ENCODE measurements at places on chromosomes 1 and 21.
A peak's percentile ranks its signal among the peaks of the same experiment; 100 is the strongest.

DNA sequence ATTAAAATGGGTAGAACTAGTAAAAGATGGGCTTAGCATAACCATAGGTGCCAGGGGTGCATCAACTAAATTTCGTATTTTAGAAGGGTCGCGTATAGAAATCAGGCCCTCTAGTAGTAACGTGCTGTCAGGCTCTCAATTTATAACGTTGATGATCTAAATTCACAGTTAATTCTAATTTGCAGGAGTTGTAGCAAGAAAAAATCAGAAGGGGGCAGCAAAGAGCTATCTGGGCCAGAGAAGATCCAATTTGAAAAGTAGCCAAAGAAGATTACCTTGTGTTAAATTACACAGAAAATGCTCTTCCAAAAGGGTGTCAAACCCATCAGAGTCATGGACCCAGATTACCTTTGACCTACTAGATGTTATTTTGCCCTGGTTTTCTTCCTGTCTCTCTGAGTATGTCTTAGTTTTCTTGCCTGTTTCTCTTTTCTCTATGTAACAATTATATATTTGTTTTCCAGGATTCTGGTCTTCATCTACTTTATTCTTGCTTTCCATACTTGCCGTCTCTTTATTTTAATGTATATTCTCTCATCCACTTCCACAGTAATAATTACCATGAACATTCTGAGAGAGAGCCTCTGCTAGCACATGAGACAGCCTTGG is 1030.9 kb downstream of the AMY1C start:
- DNase-seq: no peak

DNA sequence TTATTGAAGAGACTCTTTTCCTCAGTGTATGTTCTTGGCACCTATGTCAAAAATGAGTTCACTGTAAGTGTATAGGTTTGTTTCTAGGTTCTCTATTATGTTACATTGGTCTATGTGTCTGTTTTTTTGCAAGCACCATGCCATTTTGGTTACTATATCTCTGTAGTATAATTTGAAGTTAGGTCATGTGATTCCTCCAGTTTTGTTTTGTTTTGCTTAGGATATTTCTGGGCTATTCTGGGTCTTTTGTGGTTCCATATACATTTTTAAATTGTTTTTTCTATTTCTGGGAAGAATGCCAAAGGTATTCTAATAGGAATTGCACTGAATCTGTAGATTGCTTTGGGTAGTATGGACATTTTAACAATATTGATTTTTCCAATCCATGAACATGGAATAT is 13.2 kb downstream of the TMED5 start:
- DNase-seq: no peak

GRCh38 chr1:86423873-86424272 is at the start of gene CLCA2:
TSS of gene CLCA2 (plus strand) at chr1:86424171. CDS start at chr1:86424248, 77 bp downstream.
- no peak for DNase-seq

- DNase-seq: no peak
Measured at GRCh38 chr1:15941044-15941840, 34.7 kb downstream of the ZBTB17 start.

GRCh38 chr1:14756589-14757285 is 158.3 kb downstream of the KAZN start:
- no peak for DNase-seq

DNA sequence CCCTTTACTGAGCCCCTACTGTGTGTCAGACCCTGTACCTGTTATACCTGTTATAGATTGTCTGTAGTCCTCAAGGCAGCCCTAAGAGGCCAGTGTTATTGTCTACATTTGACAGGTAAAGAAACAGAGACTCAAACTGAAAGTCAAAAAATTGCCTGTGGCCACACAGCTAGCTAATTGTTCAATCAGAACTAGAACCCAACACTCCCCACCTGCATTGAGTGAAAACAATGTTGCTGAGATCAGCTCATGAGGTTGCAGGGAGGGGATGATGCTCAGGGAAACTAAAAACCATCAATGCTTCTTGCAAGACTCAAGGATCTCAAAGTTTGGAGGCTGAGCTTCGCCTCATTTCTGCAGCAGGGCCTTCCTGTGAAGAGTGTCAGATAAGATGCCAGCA is 109.5 kb upstream of the LMO4 start:
- DNase-seq: no peak

DNA sequence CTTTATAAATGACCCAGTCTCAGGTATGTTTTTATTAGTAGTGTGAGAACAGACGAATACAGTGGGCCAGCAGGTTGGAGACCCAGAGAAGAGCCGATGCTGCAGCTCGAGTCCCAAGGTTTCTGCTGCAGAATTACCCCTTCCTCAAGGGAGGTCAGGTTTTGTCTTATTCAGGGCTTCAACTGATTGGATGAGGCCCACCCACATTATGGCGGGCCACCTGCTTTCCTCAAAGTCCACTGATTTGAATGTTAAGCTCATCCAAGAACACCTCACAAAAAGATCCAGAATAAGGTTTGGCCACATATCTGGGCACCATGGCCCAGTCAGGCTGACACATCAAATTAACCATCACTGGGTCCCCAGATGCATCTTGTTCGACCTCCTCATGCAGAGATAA is 40.9 kb downstream of the FBXO2 start:
- no peak for DNase-seq

- no peak for DNase-seq
Measured at GRCh38 chr1:61670016-61670415, 54.9 kb downstream of the TM2D1 start.

- no peak for DNase-seq
Measured at GRCh38 chr1:69985901-69986439, 219.4 kb downstream of the LRRC40 start.

DNA sequence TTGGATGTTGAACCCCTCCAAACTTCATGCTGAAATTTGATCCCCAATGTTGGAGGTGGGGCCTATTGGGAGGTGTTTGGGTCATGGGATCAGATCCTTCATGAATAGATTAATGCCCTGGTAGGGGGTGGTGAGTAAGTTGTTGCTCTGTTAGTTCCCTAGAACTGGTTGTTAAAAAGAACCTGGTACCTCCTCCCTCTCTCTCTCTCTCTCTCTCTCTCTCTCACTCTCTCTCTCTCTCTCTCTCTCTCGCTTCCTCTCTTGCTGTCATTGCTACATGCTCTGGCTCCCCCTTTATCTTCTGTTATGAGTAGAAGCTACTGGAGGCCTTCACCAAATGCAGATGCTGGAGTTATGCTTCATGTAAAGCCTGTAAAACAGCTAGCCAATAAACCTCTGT is 498.2 kb upstream of the NR5A2 start:
- no peak for DNase-seq

- no peak for DNase-seq
Measured at GRCh38 chr1:178145605-178146004, 51.7 kb downstream of the RASAL2 start.

DNA sequence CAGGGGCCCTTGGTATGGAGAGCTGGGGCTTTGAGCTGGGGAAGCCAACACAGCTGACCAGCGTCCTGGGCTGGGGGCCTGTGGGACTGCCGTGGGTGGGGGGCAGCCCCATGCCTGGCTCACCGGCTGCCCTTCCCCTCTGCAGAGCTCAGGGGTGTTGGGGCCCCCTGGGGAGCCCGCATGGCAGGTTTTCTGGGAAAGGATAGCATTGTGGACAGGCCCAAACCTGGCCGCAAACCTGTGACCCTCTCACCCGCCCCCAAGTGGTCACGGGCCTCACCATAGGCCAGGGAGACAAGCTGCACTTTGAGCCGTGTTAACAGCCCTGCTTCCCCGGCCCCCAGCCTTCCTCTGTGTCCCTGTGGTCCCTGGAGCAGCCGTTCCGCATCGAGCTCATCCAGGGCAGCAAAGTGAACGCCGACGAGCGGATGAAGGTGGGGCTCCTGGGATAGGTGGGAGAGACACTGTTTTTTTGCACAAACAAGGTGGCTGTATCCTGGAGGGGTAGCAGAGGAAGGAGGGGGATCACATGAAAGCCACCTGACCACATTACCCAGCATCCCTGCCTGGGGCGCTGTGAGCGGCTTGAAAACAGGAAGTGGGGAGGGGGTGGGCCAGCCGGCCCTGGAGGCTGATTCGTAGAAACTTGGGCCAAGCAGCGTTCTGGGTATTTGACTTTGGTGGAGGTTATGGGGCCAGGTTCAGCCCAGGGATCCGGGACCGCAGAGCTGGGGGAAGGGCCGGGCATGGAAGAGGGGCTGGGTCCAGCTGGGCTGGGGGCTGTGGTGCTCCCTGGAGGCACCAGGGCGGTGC is 65.9 kb downstream of the PIK3CD start:
- no peak for DNase-seq

DNA sequence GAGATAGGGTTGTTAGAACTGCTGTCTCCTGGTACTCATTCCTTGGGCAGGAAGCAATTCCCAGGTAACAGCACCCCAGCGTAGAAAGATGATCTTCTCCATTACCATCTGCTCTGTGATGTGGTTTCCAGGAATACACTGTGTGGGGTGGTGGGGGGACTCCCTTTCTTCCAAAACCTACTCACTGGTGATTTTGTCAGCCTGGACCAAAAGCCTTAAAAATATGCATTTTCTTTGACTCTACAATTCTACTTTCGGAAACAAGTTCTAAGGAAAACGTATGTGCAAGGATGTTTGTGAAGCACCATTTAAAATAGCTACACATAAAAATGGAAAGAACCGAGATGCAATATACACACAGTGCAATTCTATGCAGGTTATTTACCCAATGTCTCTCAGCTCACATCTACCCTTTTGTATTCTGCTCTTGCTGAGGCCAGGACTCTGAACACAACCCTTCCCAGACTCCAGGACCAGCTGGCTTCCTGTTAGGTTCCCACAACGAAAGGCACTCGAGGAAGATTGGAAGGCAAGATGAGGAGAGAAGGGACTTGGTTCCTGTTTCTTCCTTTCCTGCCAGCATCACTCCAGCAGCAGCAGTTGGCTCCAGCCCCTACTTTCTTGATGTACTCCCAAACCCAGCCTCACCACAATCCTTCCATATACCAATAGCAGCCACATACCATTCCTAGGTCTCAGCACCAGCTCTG is 33.0 kb upstream of the GJB5 start:
- DNase-seq: no peak

DNA sequence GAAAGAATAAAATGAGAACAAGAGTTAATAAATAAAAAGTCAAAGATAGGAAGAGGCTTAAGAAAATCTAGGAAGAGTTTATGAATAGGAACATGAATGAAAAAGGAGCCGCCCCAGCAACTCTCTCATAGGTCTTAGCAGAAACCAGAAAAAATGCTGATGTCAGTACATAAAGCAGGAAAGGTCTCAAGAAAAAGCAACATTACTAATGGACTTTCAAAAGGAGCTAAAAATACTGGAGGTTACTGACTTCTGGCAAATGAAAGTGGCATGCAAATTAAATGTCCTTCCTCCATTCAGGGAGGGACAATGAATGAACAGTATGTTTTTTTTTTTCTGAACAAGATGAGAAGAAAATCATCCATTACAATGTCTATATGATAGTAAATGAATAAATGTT is 387.6 kb downstream of the BRINP2 start:
- DNase-seq: no peak

- DNase-seq: no peak
Measured at GRCh38 chr21:8988696-8989095, 1532.7 kb upstream of the TPTE start.

DNA sequence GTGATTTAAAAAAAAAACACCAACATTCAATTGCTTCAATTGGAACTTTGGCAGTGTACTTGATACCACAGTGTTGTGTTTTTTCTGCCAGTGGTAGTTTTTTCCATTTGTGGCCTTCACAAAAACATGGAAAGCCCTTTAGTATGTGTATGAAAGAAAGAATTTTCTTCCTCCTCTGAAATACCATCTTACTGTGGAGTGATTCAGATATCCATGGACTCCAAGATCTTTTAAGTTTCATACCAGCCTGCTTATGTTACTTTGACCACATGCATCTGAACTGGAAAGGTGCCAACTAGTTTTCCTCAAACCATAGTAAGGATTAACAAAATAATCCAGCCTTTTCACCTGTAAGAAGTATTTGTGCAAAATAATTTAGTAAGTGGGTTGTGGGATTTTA is 3.4 kb downstream of the PPP2R5A start:
- no peak for DNase-seq

DNA sequence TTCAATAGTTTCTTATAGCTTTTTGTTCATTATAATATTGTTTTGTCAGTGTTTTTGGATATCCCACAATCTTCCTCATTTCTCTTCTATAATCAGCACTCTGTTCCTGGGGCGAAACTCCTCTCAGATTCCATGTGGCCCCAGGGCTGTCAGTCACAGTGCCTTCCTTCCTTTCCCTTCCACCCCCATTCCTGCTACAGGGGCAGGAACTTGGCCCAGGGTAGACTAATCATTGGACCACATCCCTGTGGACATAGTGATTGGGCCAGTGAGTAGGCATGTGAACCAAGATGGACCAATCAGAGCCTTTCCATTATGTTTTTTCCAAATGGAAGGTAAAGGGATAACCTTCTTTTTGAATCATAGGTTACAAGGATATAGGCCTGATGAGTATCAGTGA is 78.3 kb downstream of the PGM1 start:
- no peak for DNase-seq

DNA sequence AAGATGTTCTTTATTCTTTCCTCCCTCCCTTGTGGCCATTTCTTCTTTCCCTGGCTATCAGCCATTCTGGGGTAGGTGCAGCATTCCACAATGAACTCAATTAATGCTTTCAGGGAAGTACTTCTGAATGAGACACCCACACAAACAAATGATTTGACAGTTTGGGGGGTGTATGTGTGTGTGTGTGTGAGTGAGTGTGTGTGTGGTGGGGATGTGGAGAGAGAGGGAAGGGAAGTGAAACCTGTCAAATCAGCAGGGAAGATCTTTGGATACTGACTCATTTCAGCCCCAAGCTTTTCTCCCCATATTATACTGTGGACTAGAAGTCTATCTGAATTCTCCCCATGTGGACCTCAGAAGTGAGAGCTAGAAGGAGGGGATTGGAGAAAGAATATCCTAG is 154.9 kb upstream of the CD34 start:
- DNase-seq: no peak

GRCh38 chr1:15460708-15461095 is 4.2 kb downstream of the CELA2A start:
- no peak for DNase-seq

- no peak for DNase-seq
Measured at GRCh38 chr21:14685568-14685967, 139.5 kb upstream of the SAMSN1 start.

GRCh38 chr1:116433275-116434257 is 60.5 kb downstream of the ATP1A1 start:
- DNase-seq: no peak

- DNase-seq: peak; percentile 37
Measured at GRCh38 chr1:156233426-156234127, 8.4 kb upstream of the BGLAP start.

DNA sequence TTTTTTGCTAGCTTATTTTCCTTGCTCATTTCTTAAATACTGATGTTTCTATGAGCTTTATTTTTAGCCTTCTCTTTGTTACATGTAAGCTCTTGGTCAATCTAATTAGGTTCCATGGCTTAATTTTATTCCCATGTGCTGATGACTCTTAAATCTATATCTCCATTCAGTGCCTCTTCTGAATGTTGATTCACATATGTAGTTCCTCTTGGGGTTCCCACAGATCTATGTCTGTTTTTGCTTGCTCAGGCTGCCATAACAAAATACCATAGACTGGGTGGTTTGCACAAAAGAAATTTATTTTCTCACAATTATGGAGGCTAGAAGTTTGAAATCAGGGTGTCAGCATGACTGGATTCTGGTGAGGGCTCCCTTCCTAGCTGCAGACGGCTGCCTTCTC is 58.3 kb upstream of the PLA2G4A start:
- DNase-seq: no peak

GRCh38 chr1:28718586-28719331 is 18.0 kb upstream of the YTHDF2 start:
- DNase-seq: peak; percentile 5
